ENCODE measurements at places on chromosomes 16 and 17.

- no peak for DNase-seq
Measured at GRCh38 chr17:30241051-30241450, 5.6 kb upstream of the SLC6A4 start.

GRCh38 chr17:2909846-2910234, 113.6 kb downstream of the RAP1GAP2 start:
- DNase-seq = peak; percentile 50

DNA sequence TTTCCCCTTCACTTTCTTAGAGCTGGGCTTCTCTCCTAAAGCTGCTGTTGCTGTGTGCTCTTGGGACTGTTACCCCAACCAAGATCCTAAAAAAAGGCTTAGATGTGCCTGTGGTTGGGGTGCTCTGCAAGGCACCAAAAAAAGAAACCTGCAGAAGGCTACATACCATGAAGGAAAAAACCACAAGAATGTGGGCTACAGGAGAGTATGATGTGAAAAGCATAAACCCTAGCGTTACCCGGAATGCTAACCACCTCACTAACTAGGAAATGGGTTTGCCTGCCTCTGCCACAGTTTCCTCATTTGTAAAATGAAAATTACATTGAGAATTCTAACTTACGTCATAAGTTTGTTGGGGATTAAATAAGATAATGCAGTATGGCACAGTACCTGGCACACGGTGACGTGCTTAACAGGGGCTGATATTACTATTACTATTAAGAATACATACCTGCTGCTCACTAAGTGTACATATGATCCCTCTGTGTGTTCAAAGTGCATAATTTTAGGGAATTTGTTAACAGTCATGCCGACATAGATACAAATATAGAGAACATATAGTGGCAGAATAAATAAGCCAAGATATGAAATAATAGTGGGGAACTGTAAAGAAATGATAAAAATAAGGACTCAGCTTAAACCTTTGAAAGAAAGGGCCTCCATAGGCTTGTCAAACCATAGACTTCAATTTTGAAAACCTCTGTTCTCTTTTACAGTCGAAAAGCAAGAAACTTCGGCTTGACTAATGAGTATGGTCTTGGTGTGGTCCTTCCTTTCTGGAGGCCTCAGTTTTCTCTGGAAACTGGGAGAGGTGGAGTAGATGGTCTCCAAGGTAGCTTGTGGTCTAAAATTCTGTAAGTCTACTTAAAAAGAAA, 177.8 kb upstream of the TBX2 start:
- no peak for DNase-seq

- DNase-seq = peak; percentile 45
Measured at GRCh38 chr17:1414001-1414574, 14.1 kb upstream of the YWHAE start.

DNA sequence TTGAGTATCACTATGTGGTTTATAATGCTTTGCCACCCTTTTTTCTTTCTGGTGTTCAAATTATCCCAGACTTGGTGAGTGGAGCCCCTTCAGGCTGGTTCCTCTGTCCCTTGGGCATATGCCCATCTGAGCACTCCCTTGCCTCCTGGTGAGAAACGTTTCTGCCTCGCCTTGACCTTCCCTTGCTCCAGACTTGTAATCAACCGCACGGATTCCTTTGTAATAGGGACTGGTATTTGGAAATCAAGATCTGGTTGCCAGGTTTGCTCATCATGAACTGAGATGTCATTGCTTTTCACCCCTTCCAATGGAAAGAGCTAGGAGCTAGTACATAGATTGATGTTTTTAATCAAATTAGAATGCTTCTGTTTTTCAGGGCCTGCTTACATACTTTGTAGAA, 43.7 kb downstream of the SEC14L1 start:
- no peak for DNase-seq
